ENCODE measurements at places on chromosomes 13 and 19.
A peak's percentile ranks its signal among the peaks of the same experiment; 100 is the strongest.

DNA sequence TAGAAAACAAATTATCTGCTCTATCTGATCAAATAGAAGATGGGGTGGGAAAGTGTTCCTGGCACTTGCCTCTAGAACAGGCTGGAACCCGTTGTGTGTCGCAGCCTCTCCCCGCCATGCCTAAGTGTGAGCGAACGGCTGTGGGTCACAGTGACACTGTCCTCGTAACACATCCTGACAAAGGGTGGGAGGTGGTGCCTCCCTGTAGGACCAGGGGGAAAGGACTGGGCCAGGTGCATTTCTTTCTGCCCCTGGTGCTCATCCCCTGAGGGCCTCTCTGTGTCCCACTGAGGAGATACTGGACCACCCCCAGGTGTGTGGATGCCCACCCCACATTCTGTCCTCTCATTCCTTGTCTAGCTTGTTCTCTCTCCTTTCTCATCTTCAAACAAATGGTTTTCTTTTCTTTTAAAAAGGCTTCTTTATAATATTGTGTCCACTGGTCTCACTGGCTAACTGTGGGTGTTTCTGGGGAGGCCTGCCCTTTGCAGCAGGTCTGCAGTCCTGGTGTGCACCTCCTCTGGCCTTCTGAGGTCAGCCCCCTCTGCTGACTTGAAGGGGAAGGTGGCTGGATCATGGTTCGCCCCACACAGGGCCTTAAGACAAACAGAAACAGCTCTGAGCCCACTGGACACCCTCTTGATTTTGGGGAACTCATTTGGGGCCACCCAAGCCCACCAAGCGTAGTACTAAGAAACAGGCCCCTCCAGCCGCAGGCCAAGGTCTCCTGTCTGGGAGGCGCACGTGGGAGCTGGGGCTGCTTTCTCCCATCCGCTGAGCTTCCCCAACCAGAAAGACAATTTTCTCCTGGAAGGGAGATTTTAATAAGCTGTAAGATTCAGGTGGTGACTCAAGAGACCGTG is 152.5 kb upstream of the SOX1 start:
- DNase-seq, result no peak

GRCh38 chr19:11551603-11552235 is 7.3 kb downstream of the ELOF1 start:
- no peak for DNase-seq

DNA sequence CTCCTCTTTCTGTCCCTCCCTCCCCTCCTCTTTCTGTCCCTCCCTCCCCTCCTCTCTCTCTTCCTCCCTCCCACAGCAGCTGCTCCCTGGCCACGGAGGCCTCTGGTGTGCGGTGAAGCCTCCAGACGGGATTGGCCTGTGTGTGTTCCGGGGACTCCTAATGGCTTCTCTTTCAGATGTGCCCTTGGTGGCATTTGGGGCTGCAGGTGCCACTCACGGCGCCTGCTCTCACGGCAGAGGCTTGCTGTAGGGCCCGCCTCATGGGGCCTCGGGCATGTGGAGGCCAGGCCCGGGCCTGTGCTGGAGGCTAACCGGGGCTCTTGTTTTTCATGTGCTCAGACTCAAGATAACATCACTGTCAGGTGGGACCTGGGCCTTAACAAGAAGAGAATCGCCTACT is 20.9 kb downstream of the UPF1 start:
- DNase-seq, result no peak

- no peak for DNase-seq
Observed at GRCh38 chr13:110886870-110887596, 27.8 kb downstream of the ANKRD10 start.

DNA sequence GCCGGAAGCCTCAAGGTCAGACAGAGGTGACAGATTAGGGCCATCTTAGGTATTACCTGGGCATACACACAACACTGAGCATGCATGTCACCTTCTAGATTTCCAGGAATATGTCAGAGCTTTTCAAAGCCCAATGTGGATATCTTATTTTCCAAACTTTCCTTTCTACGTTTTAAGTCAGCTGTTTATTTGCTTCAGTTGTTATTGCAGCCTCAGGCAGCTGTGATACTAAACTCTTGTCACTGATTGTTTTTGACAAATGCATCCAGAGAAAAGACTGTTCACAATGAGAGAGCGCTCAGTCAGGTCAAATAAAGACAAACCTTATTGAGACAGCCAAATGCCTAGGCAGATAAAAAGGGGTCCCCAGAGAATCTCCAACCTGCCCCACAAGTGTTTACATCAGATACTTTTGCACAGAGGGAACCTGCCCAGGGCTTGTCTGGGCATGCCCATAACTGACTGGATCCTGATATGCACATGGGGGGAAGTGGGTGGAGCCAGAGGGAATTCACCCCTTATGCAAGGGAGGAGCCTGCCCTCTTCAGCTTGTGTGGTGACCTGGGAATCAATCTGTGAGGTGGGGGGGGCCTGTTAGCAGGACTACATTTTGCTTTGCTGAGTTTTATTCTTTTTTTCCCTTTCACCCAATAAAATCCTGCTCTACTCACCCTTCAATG is 28.5 kb downstream of the MED4 start:
- DNase-seq, result peak; percentile 14

Data from suppressor macrophage treated with lipopolysaccharide for 1 hour (primary cell).